ENCODE measurements at places on chromosomes 2 and 18.

GRCh38 chr2:174026122-174026845 lies 61.1 kb upstream of the SP3 start:
- DNase-seq: no peak

- no peak for DNase-seq
Measured at GRCh38 chr2:85308896-85309555, 18.8 kb downstream of the TGOLN2 start.

DNA sequence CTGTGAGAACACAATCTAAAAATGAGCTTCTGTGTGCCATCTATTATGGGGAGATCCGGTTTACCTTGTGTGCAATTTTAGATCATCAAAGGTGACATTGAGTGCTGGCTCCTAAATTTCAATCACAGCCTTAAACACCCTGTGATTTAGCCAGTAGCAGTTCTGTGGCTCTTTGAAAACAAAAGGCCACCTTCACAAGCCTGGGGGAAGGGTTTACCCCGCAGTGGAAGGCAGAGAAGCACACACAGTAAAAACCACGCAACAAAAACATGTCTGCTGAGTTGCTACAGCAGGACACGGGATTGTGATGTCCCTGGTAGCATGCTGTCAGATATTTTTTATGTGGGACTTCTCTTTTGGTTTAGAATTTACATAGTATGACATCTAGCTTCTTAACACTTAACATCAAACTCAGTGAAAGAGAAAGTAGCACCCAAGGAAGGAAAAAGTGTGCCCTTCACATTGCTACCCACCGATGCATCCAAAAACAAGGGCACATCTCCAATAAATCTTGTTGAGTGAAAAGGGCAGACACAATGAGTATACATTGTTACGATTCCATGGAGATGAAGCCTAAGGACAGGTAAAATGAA lies 56.1 kb upstream of the RNF152 start:
- no peak for DNase-seq

DNA sequence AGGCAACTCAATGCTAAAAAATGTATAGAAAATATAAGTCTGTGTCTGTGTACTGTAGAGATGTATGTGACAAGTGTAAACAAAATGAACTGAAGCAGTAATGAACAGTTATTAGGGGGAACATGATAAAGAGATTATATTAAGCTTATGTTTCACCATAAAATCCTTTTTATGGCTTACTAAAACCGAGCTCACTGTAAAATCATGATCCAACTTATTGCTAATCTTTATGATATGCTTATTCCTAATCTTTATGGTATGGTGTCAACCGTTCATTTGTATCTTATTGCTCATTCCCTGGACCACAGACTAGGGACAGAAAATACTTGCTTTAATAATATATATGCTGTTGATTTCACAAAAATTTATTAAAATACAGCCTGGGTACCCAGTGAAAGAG lies 62.1 kb downstream of the TNFRSF11A start:
- no peak for DNase-seq

All from NK-92 treated with Interleukin-12 subunit alpha and Interleukin-12 subunit beta, amount 100 ng/mL, for 24 hours (cell line).